Activated CD8-positive, alpha-beta memory T cell treated with anti-CD3 and anti-CD28 coated beads, Interleukin-2, amount 10 ng/mL, durations not matched to agents 7 days and 5 days (primary cell): ENCODE measurements at places on chromosomes 3 and 15. TPM values are rescaled to one million over a fixed set of nuclear protein-coding genes. Genes with fewer than 3 reads are reported as not detected.

DNA sequence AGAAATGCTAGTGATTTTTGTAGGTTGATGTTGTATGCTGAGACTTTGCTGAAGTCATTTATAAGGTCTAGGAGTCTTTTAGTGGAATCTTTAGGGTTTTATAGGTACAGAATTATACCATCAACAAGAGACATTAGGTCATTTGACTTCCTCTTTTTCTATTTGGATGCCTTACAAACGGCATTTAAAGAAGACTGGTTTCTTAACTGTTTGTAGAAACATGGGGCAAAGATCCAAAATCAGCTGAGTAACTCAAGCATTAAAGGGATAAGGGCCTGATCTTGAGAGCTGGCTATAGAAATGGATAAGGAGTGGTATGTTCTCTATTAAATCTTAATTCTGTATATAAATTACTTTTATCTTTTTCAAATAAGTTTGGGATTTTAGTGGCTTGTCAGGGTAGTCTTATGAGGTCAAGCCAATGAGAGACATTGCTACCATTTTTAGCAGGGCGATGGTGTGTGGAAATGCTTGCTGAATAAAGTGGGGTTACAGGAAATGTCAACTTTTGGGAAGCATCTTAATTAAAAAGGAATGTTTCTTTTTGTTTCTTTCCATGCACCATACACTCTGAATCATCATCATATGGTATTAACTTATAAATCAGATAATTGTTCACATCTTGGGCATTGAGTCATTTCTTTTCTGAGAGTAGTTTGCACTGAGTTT lies 197.7 kb upstream of the GBE1 start:
- no peak overlapping the region for H3K4me3 ChIP-seq
- H3K36me3 ChIP-seq, result no peaks in the 10 kb centered on the region
- DNase-seq, result no peak
- H3K27me3 ChIP-seq, result no peaks in the 10 kb centered on the region
- no peak overlapping the region for H3K27ac ChIP-seq

DNA sequence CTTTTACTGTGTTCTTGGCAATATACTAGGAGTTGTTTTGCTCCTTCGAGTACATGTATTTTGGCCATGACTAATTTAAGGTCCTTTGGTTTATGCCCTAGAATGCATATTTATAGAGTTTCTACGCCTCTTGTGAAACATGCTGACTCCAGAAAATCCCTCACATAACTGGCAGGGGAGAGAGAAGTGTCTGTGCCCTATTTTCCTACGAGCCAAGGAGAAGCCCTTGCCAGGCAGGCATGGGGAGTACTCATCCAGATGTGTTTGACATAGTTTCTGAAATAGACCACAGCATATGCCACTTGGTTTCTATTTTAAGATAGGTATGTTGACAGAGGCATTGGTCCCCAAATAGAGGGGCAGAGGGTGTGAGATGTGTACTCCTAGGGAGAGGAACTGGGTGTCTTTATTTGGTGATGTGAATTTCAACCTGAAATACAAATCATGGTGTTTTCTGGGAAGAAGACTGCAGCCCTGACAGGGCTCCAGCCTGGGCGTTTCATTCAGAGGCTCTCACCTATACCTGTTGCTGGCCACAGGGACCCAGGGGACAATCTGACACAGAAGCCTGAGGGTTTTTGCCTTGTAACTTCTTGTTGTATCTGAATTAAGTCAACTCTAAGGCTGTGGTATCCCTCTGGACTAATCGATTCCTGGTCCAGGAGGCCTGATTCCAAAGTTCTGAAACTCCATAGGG lies 267.8 kb upstream of the C2CD4B start:
- no peaks in the 10 kb centered on the region for H3K27me3 ChIP-seq
- no peak for DNase-seq
- no peak overlapping the region for H3K27ac ChIP-seq
- no peaks in the 10 kb centered on the region for H3K36me3 ChIP-seq
- no peaks in the 10 kb centered on the region for H3K4me1 ChIP-seq
- no peak overlapping the region for H3K4me3 ChIP-seq

DNA sequence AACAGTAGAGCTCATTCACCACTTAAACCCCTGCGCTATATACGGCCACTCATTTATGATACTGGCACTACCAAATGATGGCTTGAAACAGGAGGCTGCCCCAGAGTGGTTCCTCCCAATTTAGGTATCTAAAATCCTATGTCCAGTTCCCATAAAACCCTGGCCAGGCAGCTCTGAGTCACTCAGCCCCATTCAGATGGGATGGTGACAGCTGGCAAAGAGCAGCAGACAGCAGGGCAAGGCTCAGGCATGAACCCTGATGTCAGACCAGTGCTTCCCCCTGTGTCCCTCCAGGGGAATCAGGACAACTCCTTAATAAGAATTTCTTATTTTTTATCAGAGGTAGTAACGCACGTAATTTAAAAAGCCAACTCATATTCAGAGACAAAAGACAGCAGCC lies 77.2 kb upstream of the RNU6-1 start:
- no peaks in the 10 kb centered on the region for H3K36me3 ChIP-seq
- DNase-seq, result no peak
- no peak overlapping the region for H3K4me3 ChIP-seq

- no peak overlapping the region for H3K4me3 ChIP-seq
- no peaks in the 10 kb centered on the region for H3K27me3 ChIP-seq
- no peaks in the 10 kb centered on the region for H3K4me1 ChIP-seq
- no peak overlapping the region for H3K27ac ChIP-seq
- no peak for DNase-seq
- no peaks in the 10 kb centered on the region for H3K36me3 ChIP-seq
Measured at GRCh38 chr3:4036046-4036445, 236.8 kb downstream of the LRRN1 start.

GRCh38 chr3:32946973-32947788 lies 4.3 kb upstream of the CCR4 start:
- peaks cover 7% of the 10 kb centered on the region for H3K36me3 ChIP-seq
- no peak overlapping the region for H3K27ac ChIP-seq
- H3K27me3 ChIP-seq, result no peaks in the 10 kb centered on the region
- DNase-seq, result no peak

GRCh38 chr3:53022647-53023046 lies 23.2 kb downstream of the SFMBT1 start:
- no peak overlapping the region for H3K4me3 ChIP-seq
- H3K27me3 ChIP-seq, result no peaks in the 10 kb centered on the region
- H3K4me1 ChIP-seq, result peaks cover 27% of the 10 kb centered on the region
- peaks cover 7% of the 10 kb centered on the region for H3K36me3 ChIP-seq
- H3K27ac ChIP-seq, result no peak overlapping the region

DNA sequence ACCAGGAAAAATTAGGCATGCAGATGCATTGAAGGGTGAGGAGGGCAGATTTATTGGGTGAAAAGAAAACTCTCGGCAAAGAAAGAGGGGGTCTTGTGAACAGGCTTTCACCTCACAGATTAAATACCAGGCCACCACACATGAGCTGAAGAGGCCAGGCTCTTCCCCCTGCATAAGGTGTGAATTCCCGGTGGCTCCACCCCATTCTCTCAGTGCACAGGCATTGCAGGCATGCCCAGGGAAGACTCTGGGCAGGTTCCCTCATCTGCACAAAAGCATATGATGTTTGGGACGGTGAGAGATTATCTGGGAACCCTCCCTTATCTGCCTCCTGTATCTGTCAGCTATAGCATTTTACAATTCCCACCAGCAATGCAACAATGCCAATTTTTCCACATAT lies 7.2 kb upstream of the SLC35G2 start:
- H3K36me3 ChIP-seq, result no peaks in the 10 kb centered on the region
- no peak overlapping the region for H3K27ac ChIP-seq
- no peak for DNase-seq
- H3K27me3 ChIP-seq, result peaks cover 4% of the 10 kb centered on the region

- H3K27me3 ChIP-seq, result no peaks in the 10 kb centered on the region
- no peak overlapping the region for H3K4me3 ChIP-seq
- no peaks in the 10 kb centered on the region for H3K36me3 ChIP-seq
Measured at GRCh38 chr3:186732169-186732766, 15.1 kb downstream of the KNG1 start.

DNA sequence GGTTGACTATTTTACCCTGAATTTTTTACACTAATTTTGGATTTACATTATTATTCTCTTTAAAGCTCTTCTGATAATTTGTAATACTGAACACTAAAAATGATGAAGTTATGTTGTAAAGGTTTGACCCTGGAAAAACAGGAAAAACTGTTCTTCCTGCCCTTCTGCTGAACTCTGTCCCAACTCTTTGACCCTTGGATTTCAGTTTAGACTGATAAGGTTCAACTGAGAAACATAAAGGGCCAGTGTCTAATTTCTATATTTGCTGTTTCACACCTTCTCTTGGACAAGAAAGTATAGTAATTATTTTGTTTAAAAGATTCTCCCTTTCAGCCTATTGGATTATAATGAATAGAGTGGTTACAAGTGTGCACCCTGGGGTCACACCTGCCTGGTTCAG lies 12.8 kb upstream of the TMOD3 start:
- no peaks in the 10 kb centered on the region for H3K27me3 ChIP-seq
- no peaks in the 10 kb centered on the region for H3K4me1 ChIP-seq
- no peak overlapping the region for H3K4me3 ChIP-seq
- no peak overlapping the region for H3K27ac ChIP-seq

- no peak overlapping the region for H3K27ac ChIP-seq
- no peak overlapping the region for H3K4me3 ChIP-seq
- H3K4me1 ChIP-seq, result peaks cover 4% of the 10 kb centered on the region
- no peaks in the 10 kb centered on the region for H3K27me3 ChIP-seq
- H3K36me3 ChIP-seq, result no peaks in the 10 kb centered on the region
- DNase-seq, result no peak
Measured at GRCh38 chr15:63063164-63063756, 20.7 kb downstream of the TPM1 start.

DNA sequence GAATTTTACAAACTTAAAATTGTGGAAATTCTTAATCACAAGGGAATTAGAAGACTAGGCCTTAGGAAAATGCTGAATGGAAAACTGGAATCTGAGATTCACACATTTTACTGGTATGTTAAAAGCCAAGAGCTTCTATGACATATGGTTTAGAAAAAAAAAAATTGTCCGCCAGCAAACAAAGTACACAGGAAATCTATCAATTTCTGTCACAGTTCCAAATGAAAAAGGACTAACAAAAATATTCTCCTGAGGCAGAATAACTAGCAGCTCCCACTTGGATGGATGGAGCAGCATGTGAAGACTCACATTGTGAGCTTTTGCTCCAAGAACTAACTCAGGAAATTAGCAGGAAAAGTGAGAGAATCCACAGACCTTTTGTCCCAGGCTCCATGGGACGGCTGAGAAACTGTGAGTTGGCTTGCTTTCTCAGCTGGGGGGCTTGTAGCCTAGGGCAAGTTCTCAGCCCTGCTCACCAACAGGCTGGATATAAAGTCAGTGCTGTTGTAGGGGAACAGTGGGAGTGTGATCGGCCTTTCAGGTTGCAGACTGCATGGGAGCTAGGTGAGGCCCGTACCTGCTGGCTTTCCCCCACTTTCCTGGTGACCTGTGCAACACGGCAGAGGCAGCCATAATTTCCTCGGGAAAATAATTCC lies 731.1 kb upstream of the SGO1 start:
- H3K36me3 ChIP-seq, result no peaks in the 10 kb centered on the region
- H3K27me3 ChIP-seq, result no peaks in the 10 kb centered on the region
- no peak overlapping the region for H3K27ac ChIP-seq
- H3K4me3 ChIP-seq, result no peak overlapping the region

- no peaks in the 10 kb centered on the region for H3K4me1 ChIP-seq
- no peak for DNase-seq
- no peaks in the 10 kb centered on the region for H3K36me3 ChIP-seq
- H3K27me3 ChIP-seq, result peaks cover 5% of the 10 kb centered on the region
Measured at GRCh38 chr3:135918600-135918999, 46.9 kb upstream of the PPP2R3A start.

DNA sequence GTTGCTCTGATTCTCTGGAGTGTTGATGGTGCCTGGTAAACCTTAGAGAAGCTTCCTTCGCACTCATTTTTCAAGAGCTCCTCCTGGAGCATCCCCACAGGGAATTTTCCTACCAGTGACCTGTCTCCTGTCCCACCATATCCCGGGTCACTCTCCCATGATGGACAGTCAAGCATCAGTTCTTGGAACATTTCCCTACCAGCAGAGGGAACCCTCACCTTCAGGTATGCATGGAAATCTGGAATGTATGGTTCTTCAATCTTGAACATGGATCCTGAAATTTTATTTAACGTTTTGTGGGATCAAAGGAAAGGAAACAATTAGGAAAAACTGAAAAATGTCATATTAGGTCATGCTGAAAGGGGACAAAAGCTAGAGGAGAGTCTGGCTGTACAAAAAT lies 153.8 kb downstream of the SPATA16 start:
- DNase-seq, result no peak
- H3K4me3 ChIP-seq, result no peak overlapping the region
- no peaks in the 10 kb centered on the region for H3K4me1 ChIP-seq
- no peaks in the 10 kb centered on the region for H3K27me3 ChIP-seq
- H3K36me3 ChIP-seq, result no peaks in the 10 kb centered on the region

DNA sequence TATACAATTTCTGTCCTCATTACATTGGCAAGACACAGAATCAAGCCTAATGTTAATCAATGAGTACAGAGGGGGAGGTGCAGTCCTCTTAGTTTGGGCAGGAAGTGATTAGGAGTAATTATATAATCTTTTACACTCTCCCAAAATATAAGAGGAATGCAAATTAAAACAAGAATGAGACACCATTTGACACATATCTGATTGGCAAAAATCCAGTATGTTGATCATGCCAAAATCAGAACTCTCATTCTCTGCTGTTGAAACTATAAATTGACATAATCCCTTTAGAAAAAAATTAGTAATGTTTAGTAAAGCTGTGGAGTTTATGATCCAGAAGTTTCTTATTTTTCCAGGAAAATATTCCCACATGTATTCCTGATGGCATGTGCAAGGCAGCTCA lies 373.4 kb downstream of the EPHA6 start:
- DNase-seq, result no peak
- H3K27ac ChIP-seq, result no peak overlapping the region
- H3K36me3 ChIP-seq, result no peaks in the 10 kb centered on the region
- no peak overlapping the region for H3K4me3 ChIP-seq
- H3K27me3 ChIP-seq, result no peaks in the 10 kb centered on the region
- H3K4me1 ChIP-seq, result no peaks in the 10 kb centered on the region

GRCh38 chr3:106826791-106827311 lies 550.4 kb upstream of the CCDC54 start:
- peaks cover 9% of the 10 kb centered on the region for H3K4me1 ChIP-seq
- H3K4me3 ChIP-seq, result no peak overlapping the region
- H3K36me3 ChIP-seq, result no peaks in the 10 kb centered on the region
- no peak overlapping the region for H3K27ac ChIP-seq
- DNase-seq, result no peak
- H3K27me3 ChIP-seq, result peaks cover 3% of the 10 kb centered on the region

GRCh38 chr3:154548341-154548740 lies 118.4 kb upstream of the GPR149 start:
- H3K36me3 ChIP-seq, result no peaks in the 10 kb centered on the region
- H3K4me1 ChIP-seq, result no peaks in the 10 kb centered on the region
- H3K27me3 ChIP-seq, result no peaks in the 10 kb centered on the region
- H3K4me3 ChIP-seq, result no peak overlapping the region
- no peak for DNase-seq

GRCh38 chr15:76253691-76254473 lies 57.4 kb downstream of the ETFA start:
- peaks cover 13% of the 10 kb centered on the region for H3K36me3 ChIP-seq
- no peaks in the 10 kb centered on the region for H3K27me3 ChIP-seq
- DNase-seq, result no peak
- H3K4me3 ChIP-seq, result no peak overlapping the region

Gene WDR73
- total RNA-seq, result 18.4 TPM

Gene JMJD7
- total RNA-seq, result 21.9 TPM

Gene TIMP4
- total RNA-seq, result not detected

Gene HEMK1
- 61.3 TPM for total RNA-seq

Gene SNUPN
- 27.3 TPM for total RNA-seq

Gene ANP32A
- total RNA-seq, result 196 TPM

Gene SCN5A
- total RNA-seq, result not detected
